ENCODE measurements at places on chromosomes 7 and 10.
A peak's percentile ranks its signal among the peaks of the same experiment; 100 is the strongest.

DNA sequence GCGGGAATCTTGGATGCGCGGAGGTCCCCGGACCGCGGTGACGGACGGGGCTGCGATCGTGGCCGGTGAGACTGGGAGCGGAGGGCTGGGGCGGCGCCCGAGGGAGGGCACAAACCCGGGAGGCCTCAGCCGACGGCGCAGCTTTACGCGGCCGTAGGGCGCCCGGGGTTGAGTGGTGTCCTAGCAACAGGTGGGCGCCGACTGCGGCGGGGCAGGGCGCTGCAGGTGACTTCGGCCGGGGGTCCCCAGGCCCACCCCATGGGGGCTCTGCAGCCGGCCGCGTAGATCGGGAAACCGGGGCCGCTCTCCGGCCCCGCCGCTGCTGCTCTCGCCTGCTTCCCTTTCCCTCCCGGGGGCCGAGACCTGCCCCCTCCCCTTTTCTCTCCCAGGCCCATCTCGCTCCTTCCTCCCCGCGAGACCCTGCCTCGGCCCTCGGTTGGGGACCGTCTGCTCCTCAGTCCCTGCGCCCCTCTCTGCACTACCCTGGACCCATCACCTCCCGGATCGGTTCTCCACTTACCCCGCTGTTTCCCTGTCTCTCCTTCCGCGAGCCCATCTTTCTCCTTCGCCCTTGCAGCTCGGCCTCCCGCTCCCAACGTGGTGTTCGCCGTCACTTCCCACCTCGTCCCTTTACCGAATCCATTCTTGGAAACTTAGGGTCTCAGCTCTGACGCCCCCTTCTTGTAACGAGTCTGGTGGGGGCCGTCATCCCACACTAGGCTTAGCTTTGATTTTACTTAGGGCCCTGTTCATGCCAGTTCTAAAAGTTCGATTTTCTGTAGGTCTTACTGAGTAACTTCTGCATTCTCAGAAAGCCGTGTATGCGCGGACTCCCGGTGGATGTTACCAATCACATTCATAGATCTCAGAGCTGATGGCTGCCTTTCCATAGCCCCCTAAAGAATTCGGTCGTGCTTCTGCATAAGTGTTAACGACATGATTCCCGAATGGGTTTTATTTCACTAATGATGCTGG lies 18.5 kb upstream of the ACBD5 start:
- no peak for DNase-seq

DNA sequence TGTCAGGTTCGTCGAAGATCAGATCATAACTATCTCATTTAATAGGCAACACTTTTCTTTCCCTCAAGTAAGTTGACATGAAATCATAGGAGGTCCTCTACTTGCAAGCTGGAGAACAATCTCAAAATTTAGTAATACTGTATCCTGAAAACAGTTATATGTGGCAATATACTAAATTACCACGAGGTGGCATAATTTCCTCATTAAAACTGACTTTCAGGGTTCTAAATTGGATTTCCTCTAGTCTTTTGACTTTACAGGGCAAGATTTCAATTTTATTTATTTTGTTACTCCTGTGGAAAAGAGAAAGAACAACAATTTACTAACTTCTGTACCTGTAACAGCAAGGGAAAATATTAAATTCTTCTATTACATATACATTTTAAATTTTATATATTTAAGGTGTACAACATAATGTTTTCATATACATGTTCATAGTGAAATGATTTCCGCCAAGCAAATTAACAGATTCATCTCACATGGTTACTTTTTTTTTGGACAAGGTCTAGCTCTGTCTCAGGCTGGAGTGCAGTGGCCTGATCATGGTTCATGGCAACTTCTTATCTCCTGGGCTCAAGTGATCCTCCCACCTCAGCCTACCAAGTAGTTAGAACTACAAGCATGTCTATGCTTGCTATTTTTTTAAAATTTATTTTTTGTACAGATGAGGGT lies 53.4 kb upstream of the CYP2C18 start:
- DNase-seq: no peak

- no peak for DNase-seq
These were observed 53.1 kb downstream of the SLK start for GRCh38 chr10:104020020-104020419.

GRCh38 chr7:132604121-132604520 lies 27.9 kb upstream of the PLXNA4 start:
- DNase-seq: no peak

DNA sequence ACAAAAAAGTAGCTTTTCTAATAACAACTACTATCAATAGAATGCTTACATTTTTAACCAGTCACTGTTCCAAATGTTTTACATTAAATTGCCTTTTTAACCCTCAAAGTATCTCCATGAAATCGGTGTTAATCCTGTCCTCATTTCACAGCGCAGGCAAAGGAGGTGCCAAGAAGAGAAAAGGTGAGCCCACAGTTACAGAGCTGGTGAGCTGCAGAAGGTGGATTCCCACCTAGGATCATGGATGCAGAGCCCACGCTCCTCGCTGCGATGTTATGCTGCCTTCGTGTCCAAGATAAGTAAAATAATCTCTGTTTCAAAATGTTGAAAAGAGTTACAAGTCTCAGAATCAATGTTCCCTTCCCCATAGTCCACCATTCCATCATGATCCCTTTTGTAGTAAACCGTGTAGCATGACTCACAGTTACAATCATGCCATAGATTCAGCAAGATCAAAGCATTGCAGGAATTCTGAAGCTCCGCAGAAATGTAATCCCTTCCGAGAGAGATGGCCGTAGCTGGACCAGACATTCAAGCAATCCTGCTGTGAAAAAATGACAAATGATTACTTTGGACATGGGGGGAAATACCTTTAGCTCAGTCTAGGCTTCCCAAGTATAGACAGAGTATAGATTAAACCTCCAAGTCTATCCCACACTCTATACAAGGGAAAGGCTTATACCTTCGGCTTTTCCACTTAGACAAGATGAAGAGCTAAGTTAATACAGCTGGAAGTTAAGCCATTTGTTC lies 394.7 kb upstream of the AKR1E2 start:
- no peak for DNase-seq

GRCh38 chr10:43461950-43462349 lies 25.0 kb downstream of the ZNF487 start:
- peak; percentile 68 for DNase-seq

DNA sequence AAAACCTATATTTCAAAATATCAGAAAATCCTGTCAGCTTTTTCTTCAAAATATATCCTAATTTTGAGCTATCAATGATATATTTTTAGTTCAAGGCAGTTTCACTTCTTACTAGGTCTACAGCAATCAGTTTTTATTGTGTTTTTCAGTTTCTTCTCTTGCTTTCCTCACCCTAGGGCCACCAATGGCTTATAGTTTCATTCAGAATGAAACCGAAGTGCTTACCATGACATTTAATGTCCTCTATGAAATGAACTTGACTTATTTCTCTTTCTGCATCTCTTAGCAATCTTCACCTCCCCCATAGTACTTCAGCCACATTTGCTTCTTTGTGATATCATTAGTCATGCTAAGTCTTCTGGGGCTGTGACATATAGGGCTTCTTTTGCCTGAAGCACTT lies 100.3 kb downstream of the ARL5B start:
- DNase-seq: no peak

DNA sequence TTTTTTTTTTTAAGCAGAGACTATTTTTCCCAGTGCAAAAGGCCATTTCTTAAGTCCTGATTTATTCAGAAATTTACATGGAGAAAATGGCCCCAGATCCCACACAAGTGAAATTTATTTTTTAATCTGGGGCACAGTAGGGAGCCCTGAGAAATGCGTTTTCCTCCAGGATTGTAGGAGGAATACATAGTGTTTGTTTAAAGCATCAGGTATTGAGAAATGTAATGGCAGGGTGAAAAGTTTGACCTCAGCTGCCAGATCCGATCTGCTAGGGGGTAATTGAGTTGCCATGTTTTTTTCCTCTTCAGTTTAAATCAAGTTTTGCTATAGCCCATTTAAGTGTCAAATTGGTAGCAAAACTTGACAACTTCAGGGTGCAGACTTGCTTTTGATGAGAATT lies 110.0 kb downstream of the LRMDA start:
- no peak for DNase-seq

- DNase-seq: no peak
These were observed 25.5 kb downstream of the IL15RA start for GRCh38 chr10:5951721-5952407.

GRCh38 chr10:11407939-11408338 lies 203.5 kb downstream of the USP6NL start:
- DNase-seq: no peak

GRCh38 chr7:2886391-2886790 lies 42.3 kb upstream of the GNA12 start:
- no peak for DNase-seq
